ENCODE measurements at places on chromosomes 3 and 15. TPM values are rescaled to one million over a fixed set of nuclear protein-coding genes. Genes with fewer than 3 reads are reported as not detected.

BDH1 gene
- total RNA-seq: 55.8 TPM

GRCh38 chr3:64216274-64217147 lies 8.8 kb downstream of the PRICKLE2 start:
- no peak overlapping the region for H3K27ac ChIP-seq
- no peaks in the 10 kb centered on the region for H3K36me3 ChIP-seq
- no peaks in the 10 kb centered on the region for H3K27me3 ChIP-seq
- no peaks in the 10 kb centered on the region for H3K4me1 ChIP-seq
- H3K4me3 ChIP-seq: no peak overlapping the region

TRAK1 gene
- total RNA-seq: 23.7 TPM

DNA sequence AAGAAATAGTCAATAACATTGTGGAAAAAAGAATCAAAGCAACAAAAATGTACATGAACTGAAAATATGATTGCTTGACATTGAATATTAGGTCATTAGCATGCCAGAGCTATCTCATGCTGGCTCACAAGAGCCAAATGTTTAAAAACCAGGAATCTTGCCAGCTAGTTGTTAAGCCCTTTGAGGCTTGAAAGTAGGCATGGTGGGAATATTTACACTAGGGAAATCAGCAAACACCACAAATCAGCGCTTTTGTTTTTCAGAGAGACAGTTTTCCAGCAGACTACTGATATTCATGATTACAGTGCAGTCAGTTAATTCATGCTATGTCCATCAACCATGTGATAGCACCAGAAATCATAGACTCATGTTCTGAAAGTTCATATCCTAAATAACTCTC lies 144.8 kb downstream of the ARPP21 start:
- no peaks in the 10 kb centered on the region for H3K36me3 ChIP-seq
- no peak for DNase-seq
- H3K4me1 ChIP-seq: no peaks in the 10 kb centered on the region
- H3K27ac ChIP-seq: no peak overlapping the region
- no peak overlapping the region for H3K4me3 ChIP-seq

AQR gene
- total RNA-seq: 31.9 TPM

- H3K4me3 ChIP-seq: no peak overlapping the region
- H3K27ac ChIP-seq: no peak overlapping the region
- H3K4me1 ChIP-seq: no peaks in the 10 kb centered on the region
- DNase-seq: no peak
- H3K27me3 ChIP-seq: no peaks in the 10 kb centered on the region
Observed at GRCh38 chr3:114649331-114649730, 355.5 kb downstream of the TIGIT start.

SPINK8 gene
- total RNA-seq: not detected

DNA sequence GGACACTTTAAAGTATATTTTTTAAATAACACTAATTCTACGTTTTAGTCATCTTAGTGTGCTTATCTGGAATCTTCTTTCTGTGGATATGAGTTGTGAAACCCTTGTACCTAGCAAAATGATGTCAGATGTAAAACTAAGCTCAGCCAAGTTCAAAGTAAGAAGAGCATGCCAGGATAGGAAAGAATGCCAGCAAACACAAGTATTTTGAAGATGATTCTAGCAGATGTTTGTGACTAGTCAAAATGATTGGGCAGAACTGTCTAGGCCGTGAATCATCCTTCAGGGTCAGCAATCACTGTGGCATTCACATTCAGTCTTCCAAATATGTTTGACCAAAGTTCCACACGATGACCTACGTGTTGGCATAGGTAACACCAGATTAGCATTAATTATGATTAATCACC lies 5.4 kb upstream of the PLOD2 start:
- no peak overlapping the region for H3K27ac ChIP-seq
- peaks cover 26% of the 10 kb centered on the region for H3K27me3 ChIP-seq
- no peak overlapping the region for H3K4me3 ChIP-seq
- DNase-seq: no peak

DNA sequence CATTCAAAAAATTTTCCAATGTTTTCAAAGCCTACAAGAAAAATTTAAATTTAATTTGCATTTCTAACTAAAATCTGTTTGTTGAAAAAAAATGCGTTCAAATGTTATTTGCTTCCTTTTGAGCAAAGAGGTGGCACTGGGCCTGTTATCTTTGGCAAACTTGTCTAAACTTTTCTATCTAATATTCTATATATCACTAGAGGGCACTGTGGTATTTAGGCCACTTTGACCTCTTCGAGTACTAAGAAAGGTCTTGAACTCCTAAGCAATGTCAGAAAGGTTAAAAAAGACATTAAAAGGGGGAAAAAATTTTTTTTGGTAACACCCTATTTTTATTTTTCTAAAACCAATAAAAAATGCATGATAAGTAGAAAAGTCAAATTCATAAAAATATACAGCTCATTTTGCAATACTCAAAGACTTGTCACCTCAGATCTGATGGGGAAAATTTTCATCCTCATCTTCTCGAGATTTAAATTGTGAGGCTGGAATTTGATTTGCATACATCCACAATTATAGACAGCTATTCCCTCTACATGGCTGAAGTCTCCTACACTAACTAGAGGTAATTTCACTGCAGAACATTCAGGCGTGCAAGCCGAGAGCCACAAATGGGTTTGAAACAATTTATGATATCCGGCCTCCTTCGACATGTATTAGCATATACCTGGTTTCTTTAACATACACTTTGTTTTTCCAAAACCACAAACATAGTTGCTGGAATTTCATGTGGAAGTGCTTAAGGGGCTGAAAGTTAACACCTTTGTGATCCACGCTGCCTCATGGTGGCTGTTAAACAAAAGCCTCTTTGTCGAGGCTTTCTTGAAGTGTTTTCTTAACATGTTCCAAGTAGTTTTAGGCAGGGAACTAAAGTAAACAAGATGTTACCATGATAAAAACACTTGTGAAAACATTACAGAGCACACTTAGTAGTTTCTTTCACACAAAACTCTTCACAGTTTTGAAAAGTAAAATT lies 576.4 kb downstream of the FOXP1 start:
- peaks cover 57% of the 10 kb centered on the region for H3K4me1 ChIP-seq
- no peak overlapping the region for H3K4me3 ChIP-seq

TSPAN3 gene
- 12.4 TPM for total RNA-seq

Measured in activated CD4-positive, alpha-beta memory T cell treated with anti-CD3 and anti-CD28 coated beads, Interleukin-2, amount 10 ng/mL, durations not matched to agents 7 days and 5 days (primary cell).